Inflammatory macrophage treated with lipopolysaccharide for 1 hour (primary cell): ENCODE measurements at places on chromosomes 16 and 17.
A peak's percentile ranks its signal among the peaks of the same experiment; 100 is the strongest.

DNA sequence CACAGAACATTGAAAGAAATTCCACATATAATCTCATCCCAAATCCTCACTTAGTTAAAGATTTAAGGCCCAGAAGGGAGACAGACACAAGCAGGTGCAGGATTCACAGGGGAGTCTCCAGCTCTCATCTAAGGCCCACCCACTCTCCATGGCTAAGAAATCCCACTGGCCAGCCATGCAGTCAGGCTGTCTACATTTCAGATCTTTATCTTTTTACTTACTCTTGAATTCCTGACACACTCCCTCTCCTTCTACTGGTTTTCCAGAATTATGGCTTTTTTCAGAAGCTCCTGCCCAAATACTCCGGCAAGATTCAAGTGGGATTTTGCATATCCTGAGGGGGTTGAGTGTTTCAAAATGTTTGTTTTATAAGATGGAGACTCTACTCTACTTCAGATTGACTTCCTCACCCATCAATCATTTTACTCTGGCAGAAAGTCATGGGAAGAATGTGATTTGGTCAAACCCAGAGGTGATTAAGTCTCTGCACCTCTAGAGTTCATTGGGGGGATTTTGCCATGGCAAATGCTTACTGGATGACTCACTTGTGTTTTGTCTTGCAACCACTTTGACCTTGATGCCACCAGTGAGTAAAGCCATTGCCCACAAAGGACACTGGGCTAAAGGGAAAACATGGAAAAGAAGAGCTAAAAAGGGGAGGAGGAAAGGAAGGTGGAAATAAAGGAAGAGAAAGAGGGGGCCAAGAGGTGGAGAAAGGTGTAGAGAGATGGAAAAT is 688.8 kb upstream of the SALL1 start:
- no peak for DNase-seq

- no peak for DNase-seq
These were observed 417.9 kb downstream of the MAF start for GRCh38 chr16:79182616-79183015.

DNA sequence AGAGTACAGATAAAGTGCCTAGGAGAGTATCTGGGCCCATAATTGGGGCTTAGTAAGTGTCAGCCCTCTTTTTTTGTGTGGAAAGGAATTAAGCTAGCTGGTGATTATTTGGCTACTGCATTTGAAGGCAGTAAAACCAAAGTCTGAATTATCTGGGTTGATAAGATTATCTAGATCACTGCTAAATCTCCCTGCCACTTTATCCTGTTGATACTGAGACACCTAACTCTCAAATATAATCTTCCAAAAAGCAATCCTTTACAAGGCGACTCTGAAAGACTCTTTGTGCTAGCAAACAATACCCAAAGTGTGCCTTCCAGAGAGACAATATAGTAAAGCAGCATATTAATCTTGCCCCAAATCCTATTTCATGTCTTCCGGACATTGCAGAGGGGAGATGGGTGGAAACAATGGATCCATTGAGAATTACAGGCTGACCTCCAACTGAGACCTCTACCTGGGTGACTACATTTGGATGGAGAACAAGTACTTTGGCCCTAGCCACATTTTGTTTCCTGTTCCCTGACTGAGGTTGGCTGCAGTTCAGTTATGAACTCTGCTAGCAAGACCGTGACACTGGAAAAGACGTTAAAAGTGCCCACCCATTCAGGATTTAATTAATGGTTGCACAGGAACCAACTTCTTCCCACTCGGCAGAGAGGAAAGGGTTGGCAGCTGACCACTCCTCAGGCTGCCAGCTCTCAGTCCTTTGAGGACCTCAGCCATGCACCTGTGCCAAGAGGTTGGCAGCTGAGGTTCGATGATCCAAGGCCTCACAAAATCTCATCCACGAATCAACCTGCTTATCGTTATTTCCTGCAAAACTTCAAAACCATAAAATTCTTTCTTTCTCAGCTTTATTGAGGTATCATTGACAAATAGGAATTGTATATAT is 72.6 kb downstream of the SYCE1L start:
- DNase-seq: no peak

- peak; percentile 62 for DNase-seq
These were observed 18.8 kb downstream of the TNRC6A start for GRCh38 chr16:24748242-24748641.

- no peak for DNase-seq
These were observed 1.1 kb upstream of the HOXB7 start for GRCh38 chr17:48611681-48612455.

- DNase-seq: peak; percentile 41
These were observed 4.7 kb downstream of the COQ9 start for GRCh38 chr16:57452021-57452420.

DNA sequence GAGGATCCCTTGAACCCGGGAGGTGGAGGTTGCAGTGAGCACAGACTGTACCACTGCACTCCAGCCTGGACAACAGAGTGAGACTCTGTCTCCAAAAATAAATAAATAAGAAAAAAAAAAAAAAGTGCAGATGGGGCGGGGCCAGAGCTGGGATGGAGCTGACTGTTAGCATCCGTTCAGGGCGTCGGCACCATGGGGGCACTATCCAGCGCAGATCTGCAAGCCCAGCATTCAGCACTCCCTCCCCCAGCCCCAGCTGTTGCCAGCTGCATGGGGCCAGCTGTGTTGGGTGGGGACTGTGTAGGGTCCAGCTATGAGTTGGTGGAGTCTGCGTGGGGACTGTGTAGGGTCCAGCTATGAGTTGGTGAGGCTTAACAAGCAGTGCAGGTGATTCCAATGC is 13.3 kb downstream of the GPRC5C start:
- no peak for DNase-seq

- no peak for DNase-seq
These were observed 86.7 kb upstream of the XYLT1 start for GRCh38 chr16:17557480-17557879.

- DNase-seq: peak; percentile 29
These were observed 16.3 kb downstream of the AXIN1 start for GRCh38 chr16:336269-336668.

DNA sequence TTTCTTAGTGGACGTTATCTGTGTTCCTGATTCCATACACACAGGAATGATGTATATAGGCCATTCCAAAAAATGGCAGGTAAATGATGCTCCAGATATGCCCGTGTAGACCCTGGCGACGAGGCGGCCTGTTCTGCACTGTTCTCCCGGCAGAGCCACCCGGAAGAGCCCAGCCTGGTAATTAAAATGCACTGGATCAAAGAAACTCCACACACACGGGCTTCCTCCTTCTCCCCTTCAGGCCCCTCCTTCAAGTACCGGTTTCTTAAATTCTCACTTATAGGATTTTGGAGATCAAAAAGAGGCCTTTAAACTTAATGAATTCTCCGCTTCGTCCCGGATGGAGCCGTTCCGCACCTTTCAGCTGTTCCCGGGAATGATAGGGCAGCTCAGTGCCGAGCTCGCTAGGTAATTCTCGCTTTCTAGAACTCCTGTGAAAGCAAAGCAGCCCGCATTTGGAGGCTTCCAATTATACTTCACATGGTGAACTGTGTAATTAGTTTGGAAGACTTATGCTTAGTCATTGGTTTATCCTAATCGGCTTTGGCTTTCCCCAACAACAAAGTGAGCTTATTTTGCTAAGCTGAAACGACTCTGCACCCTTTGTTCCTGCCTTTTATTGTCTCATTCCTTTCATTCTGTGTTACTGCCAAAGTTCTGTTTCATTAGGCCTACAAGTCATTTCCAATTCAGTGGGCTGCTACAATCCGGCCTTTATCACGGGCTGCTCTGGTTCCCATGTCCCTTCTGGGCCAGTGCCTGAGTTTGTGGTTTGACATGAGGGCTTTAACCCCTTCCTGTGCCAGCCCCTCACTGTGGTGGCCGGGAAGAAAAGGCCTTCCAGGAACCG is 150.0 kb downstream of the MSI2 start:
- no peak for DNase-seq

DNA sequence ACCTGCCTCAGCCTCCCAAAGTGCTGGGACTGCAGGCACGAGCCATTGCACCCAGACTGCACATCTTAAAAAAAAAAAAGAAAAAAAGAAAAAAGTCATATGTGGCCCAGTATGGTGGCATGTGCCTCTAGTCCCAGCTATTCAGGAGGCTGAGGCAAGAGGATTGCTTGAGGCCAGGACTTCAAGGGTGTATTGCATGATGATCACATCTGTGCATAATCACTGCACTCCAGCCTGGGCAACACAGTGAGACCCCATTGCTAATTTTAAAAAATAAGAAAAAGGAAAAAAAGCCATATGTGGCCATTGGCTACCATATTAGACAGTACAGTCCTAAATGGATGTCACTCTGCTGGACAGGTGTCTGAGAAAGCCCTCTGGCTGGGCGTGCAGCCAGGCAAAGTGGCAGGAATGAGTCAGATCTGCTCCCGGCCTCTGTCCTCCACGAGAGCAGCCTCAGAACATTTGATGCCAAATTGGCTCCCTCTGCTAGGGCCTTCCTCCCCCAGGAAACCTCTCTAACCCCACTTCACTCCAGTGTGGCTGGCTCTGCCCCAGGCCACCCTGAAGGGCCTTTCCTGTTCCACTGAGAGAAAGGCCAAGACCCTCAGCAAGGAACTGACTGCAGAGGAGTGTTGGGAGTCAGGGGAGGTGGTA is 14.7 kb downstream of the CA7 start:
- DNase-seq: no peak

GRCh38 chr16:68366062-68366461 is 55.2 kb downstream of the PRMT7 start:
- DNase-seq: no peak

DNA sequence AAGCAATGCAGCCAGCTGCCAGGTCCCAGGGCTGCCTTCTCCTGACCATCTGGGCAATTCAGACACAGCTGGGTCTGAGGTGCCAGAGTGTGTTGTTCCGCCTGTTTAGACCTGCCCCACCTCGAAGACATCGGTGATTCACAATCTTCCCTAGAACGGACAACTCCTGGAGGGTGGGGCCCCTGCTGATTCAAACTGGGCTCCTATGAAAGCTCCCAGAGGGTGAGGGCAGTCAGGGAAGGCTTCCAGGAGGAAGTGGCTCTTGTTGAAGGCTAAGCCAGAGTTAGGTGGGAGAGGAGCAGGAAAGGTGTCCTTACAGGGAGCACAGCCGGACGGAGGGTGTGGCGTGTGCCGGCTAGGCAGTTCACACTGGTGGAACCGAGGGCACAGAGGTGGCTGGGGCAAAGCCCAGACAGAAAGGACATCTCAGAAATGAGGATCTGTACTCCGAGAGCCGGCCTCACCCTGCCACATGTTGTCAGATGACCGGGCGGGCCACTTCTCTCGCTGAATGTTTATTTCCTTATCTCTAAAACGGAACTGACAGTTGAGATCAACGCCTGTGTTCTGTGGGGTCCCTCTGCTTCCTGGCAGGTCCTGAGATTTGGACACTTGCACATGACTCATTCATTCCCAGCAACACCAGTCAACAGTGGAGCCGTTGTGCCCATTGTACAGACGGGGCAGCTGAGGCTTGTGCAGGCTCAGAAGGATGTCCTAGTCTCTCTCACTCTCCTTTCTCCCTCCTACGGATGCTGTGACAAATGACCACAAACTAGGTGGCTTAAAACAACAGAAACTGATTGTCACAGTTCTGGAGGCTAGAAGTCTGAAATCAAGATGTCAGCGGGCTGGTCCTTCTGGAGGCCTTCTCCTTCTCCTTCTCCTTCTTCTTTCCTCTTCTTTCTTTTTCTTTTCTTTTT is 26.9 kb upstream of the LITAF start:
- DNase-seq: peak; percentile 89

DNA sequence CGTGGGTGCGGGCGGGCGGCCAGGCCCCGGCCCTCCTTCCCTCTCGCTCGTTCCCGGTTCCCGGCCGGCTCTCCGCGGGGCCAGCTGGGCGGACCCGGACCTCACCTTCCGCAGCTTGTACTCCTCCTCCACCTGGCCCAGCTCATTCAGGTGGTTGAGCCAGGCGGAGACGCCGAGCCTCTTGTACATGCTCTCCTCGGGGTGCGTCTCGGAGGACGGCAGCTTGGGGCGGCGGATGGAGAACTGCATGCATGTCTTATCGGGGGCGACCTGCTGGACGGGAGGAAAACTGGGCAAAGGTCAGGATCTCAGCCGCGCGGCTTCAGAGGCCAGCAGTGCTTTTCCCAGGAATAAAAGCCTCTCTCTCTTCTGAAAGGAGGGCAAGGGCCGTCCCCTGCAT is 85.4 kb downstream of the TBC1D16 start:
- no peak for DNase-seq

DNA sequence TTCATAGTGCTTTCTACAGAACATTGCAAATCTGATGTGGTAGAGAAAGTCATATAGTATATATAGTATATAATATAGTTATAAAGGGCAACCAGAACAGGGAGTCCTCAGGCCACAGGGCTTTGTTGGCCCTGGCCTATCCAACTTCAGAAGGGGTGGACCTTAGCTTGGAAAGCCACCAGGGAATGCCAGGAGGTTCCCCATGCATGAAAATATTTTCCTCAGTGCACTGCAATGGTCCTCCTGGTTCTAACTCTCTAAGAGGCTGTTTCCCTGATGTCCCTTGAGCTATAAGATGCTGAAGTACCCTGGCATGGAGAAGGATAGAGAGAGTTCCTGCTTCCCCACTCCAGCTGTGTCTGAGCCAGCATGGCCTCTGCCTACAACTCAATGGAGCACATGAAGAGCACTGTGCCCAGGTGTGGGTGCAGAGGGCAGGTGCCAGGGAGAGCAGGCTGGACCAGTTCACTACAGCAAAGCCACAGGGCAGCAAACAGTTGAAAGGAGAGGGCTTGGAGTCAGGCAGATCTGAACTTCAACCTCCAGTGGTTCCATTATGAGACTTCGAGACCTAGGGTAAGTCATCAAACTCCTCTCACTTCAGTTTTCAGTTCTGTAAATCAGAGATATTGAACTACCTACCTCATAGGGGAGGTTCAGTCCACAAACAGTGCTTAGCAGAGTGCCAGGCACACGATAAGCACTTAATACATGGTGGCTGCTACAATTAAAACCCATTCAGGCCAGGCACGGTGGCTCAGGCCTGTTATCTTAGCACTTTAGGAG is 183.1 kb downstream of the SALL1 start:
- DNase-seq: no peak

DNA sequence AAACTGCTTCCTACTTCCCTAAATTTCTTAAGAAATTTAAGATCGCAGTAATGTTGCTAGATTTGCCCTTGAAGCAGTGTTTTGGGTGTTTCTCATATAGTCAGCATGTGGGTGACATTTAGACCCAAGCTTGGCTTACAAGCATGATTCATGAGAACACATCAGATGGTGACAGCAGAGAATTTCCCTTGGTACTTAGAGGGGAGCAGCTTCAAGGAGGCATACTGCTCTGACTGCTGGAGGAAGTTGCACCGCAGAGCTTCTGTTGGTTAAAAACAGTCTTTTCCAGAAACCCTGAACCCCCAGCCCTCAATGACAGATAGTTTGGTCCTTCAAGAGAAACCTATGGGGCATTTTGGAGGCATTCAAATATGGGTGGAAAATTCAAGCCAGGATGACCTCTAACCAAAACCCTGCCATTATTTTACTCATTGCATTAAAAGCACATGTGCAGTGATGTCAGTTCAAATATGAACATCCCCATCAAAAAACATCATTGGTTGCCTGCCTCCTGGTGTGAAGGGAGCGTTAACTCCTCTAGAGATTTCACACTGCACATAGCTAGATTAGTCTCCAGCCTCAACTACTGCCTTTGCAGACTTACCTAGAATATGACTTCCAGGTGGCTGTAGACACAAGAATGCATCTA is 201.5 kb upstream of the CACNG5 start:
- DNase-seq: peak; percentile 88

- DNase-seq: no peak
These were observed 1.4 kb upstream of the AMZ2 start for GRCh38 chr17:68246271-68247028.
